Activated naive CD4-positive, alpha-beta T cell (primary cell): ENCODE measurements at places on chromosomes 12 and 14.

GRCh38 chr14:36454599-36455240 is 65.3 kb downstream of the NKX2-1 start:
- no peak for DNase-seq

DNA sequence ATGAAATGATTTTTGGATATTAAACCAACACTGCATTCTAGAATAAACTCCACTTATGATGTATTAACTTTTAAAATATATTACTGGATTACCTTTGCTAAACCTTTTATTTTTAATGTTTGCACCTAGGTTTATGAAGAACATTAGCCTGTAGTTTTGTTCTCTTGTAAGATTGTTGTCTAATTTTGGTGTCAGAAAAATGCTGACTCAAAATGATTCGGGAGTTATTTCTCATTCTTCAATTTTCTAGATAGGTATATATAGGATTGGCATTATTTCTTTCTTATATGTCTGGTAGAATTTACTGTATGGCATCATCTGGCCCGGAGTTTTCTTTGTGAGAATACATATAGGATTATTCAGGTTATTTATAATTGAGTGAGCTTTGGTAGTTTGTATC is 54.6 kb downstream of the MAP4K5 start:
- no peak for DNase-seq

GRCh38 chr14:78933166-78933565 is 763.0 kb downstream of the NRXN3 start:
- DNase-seq, result no peak

GRCh38 chr12:59499774-59500173 is 96.1 kb upstream of the SLC16A7 start:
- DNase-seq, result no peak

DNA sequence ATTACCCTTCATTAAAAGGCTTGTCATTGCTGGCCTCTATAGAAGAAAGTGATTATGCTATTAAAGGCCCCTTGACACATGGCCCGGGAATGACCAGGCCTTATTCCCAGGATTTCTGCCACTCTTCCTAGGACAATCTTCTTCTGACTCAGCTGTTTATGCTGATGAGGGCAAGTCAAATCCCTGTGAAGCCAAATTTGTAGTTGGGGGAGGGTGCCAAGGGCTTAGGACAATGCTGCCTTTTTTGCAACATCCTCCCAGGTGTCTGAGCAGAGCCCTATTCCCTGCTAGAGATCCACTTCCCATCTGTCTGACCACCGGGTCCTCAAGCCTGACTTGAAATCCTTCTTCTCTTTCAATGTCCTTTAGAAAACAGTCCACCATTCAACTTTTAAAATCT is 230.7 kb upstream of the SRRM4 start:
- no peak for DNase-seq

- DNase-seq, result no peak
These were observed 16.8 kb upstream of the LEMD3 start for GRCh38 chr12:65152596-65152995.

DNA sequence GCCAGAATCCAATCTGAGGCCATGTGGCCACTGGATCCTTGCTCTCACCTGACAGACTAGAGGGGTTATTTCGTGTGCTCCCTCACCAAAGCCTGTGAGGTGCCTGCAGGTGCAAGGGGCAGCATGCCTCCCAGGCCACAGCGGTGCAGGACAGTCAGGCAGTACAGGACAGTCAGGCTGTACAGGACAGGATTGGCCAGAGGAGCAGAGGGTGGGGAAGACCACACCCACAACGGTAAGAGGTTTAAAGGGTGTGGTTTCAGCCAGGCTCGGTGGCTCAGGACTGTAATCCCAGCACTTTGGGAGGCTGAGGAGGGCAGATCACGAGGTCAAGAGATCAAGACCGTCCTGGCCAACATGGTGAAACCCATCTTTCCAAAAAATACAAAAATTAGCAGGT is 3.1 kb upstream of the BRF1 start:
- no peak for DNase-seq

DNA sequence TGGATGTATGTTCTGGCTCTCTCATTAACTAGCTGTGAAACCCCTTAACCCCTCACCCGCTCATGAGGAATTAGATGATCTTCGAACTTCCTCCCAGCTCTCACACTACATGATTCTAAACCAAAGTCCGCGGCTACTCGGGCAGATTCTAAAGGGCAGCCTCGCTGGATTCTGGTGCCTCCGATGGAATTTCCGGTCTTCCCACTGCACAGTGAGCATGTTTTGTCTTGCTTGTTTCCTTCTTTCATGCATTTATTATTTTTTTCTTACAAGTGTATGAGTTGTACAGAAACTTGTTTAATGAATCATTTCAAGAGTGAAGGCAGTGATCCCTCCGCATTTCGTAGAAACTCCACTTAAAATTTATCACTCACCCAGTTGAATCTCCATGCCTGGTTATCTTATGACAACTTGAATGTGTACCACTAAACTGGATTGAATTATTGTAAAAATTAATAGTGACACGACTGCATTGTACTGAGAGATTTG is 4.5 kb upstream of the HCAR3 start:
- no peak for DNase-seq

DNA sequence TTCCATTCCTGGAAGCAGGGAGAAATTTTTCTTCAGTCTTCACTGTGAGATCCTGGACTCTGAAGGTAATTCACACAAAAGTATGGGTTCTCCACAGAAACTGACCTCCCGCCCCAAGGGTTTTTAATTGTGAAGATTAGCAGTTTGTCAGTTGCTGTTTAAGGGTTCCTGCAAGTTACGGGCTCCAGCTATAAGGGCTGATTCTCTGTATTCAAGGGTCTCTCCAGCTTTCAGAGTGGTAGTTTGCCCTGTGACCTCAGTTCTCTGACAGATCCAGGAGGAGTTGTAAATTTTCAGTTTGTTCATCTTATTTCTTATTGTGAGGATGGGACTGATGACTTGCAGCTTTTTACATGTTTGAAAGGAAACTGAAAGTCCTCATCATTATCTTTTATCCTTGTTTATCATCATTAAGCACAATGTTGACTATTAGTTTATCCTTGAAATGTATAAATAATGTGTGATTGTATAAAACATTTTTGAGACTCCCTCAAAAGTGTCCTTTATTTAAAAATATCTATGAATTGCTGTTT is 110.9 kb downstream of the SCAF11 start:
- DNase-seq, result no peak

- DNase-seq, result no peak
These were observed 14.2 kb upstream of the SLC24A4 start for GRCh38 chr14:92308716-92309115.

- DNase-seq, result no peak
These were observed 27.7 kb upstream of the BBS10 start for GRCh38 chr12:76375939-76376338.

- DNase-seq, result no peak
These were observed 29.0 kb upstream of the TESC start for GRCh38 chr12:117127933-117128823.

- DNase-seq, result peak; percentile 41
These were observed 44.6 kb downstream of the MLXIP start for GRCh38 chr12:122123051-122123760.

GRCh38 chr12:44930972-44931600 is 55.0 kb upstream of the NELL2 start:
- DNase-seq, result no peak

DNA sequence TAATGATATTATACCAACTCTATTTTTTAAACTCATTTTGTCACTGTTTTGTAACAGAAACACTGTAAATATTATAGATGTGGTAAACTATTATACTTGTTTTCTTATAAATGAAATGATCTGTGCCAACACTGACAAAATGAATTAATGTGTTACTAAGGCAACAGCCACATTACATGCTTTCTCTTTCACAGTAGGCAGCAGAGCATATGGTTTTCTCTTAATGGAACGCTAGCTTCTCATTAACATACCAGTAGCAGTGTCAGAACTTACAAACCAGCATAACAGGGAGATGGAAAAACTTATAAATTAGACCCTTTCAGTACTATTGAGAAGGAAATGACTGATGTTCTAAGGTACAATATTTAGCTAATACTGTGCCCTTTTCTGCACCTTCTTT is 398.8 kb downstream of the PRKD1 start:
- no peak for DNase-seq

GRCh38 chr14:67045440-67045839 is 143.8 kb upstream of the GARIN2 start:
- DNase-seq, result no peak

- DNase-seq, result no peak
These were observed 140.7 kb upstream of the CCDC198 start for GRCh38 chr14:57634335-57634734.

DNA sequence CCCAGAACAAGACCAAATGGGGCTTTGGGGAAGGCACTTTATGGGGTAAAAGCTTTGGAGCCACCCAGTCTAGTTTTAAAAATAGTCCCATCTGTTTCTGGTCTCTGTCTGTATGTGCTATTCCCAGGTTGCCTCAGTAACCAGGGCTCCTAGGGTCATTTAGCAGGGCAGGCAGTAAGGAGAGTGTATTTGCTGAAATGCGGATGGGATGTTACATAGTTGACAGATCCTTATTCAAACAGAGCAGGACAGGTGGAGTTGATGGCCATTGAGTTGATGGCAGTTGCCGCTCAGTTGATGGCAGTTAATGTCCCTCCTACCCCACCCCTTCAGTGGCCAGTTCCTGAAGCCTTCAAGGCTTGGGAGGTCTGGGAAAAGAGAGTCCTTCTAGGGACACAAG is 4.6 kb downstream of the ZC3H10 start:
- no peak for DNase-seq

DNA sequence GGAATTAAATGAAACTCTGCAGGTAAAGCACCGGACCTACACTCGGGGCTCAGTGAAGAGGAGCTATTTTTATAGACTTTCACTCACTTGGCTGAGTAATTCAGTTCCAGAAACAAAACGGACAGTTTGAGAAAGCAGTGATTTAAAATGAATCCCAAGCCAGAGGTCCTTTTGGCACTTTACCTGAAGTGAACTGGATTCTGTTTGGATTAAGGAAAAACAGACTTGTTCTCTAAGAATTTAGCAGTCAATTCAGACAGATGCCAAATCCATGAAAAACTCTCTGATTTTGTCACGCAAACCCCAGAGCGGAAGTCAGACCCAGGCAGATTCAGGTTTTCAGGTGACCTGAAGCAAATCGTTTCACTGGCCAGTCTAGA is 4.9 kb upstream of the VASH1 start:
- no peak for DNase-seq

DNA sequence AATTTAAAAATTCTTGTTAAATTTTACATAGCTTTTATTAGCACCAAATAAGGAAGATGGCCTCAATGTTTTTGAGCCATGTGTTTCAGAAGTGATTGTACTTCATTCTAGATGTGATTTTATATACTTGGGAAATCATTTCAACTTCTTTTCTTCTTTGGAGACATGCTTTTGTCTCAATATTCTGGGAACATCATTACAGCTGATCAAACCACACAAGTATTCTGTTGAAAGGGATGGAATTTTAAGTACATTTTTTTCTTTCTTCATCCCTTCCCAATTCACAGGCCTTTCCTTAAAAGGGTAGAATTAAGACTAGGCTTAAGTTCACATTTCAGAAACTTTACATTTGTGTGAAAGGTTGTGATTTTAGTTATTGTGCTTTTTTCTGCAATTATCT is 66.4 kb downstream of the PAPOLA start:
- DNase-seq, result no peak

DNA sequence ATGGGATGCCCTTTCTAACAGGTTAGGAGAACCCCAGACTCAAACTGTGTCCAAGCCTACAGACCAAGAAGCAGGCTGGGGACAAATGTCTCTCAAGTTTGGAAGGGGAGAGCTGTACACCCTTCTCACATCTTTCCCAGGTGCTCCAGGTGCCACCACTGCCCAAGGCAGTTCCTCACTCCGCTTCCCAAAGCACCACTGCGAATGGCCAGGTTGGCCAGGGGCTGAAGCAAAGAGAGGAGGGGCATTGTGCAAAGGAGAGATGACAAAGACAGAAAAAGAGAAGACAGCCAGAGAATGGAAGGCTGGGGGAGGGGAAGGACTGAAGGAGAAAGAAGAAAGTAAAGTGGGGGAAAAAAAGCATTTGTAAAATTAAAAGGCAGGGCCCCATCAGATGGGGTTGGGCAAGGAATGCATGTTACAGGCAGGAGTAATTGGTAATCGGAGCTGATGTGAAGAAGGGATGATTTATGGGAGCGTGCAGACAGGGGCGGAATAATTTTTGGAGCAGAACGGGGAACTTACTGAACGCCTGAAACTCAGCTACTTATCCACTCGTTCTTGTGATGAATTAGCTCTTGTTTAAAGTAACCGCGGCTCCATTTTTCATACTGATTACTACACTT is 165.8 kb downstream of the ESRRB start:
- DNase-seq, result no peak

DNA sequence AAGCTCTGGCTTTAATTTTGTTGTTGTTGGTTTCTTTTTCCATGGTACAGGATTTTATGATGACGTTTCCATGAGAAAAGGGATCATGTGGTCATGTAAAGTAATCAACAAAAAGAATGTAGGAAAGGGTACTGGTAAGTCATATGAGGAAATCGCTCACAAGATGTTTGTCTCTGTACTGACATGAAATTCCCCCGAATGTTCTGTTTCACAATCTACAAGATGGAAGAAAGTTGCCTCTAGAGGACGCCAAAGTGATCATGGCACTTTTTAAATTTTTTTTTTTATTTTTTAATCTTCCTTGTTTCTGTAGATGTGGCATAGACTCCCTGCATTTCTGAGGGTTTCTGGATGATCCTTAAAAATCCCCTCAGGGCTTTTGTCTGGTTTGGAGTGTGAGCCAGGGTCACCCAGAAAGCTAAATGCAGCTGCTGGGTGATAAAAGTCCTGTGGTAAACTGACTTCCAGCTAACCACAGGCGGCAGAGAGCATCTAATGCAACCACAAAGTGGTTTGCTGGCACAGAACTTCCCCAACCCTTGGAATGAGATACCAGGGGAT is 393.5 kb downstream of the CCDC91 start:
- no peak for DNase-seq

- no peak for DNase-seq
These were observed 3.7 kb upstream of the SIX1 start for GRCh38 chr14:60652674-60653651.

DNA sequence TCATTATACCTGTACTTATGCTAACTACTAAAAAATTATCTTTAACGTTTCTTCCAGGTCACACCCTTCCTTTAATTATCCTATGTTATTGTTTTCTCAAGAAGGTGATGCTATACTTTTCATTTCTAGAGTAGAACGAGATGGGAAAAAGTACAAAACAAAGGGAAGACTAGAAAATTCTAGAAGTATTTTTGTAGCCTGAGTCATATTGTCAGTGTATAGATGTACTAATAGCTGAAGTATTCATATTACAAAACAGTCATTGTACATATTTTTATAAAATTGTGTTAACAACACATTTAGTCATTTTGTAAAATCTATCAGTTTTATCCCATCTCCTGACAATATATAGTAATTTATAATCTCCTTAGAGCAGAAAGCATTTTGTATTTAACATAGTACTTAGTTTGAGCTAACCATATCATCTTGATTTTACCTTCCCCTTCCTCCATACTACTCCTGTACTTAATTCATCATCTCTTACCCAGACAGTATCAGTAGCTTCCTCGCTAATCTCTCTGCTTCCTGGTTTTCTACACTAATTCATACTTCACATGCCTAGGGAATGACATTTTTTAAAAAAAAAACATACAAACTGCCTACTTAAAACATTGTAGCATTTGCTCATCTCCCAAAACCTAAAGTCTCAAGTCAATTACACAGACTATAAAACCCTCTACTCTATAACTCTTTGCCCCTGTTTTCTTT is 920.9 kb downstream of the RPS29 start:
- DNase-seq, result no peak
